CD4-positive, alpha-beta T cell treated with Interleukin-17A for 1 hour (primary cell): ENCODE measurements at places on chromosomes 11 and 22.

DNA sequence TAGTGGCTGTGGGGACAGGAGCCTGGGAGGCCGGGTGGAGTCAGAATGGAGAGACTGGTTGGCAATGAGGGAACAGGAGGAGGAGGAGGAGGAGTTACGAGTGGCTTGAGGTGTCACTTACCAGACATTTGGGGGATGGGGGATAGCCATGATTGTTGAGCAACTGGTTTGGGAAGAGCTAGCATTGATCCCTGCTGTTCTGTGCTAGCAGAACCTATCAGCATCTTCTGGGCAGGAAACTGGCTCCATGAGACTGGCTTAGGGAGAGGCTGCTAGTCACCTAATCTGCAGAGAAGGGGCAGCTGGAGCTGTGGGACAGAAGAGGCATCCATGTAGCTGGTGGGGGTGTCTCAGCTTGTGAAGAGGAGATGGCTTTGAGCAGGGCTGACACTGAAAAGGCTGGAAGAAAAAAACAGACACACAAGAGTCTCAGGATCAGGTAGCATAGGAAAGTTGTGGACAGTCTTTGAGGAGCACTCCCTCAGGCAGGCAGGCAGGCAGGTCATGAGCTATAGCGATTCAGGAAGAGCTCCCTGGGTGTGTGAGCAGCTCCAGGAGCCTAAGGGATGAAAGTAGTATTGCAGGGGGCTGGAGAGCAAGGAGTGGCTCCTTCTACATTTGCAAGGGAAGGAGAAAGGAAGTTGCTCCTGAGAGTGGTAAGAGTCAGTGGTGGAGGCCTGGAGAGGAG, 22.3 kb downstream of the PIK3IP1 start:
- no peak for DNase-seq

DNA sequence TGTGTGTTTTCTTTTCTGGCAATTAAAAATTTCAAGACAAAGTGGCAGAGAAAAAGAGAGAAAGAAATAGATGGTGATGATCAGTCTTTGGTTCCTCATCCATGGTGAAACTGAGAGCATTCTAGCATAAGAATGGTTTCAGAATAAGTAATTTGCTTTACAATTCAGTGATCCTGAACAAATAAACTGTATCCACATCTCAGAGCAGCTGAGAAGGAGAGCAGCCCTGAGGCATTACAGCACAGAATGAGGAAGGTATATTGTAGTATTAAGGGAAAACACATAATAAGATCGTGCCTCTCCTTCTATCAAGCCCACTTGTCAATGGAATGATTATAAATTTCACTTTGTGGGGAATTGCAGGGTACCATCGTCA, 17.4 kb downstream of the LUZP2 start:
- no peak for DNase-seq

DNA sequence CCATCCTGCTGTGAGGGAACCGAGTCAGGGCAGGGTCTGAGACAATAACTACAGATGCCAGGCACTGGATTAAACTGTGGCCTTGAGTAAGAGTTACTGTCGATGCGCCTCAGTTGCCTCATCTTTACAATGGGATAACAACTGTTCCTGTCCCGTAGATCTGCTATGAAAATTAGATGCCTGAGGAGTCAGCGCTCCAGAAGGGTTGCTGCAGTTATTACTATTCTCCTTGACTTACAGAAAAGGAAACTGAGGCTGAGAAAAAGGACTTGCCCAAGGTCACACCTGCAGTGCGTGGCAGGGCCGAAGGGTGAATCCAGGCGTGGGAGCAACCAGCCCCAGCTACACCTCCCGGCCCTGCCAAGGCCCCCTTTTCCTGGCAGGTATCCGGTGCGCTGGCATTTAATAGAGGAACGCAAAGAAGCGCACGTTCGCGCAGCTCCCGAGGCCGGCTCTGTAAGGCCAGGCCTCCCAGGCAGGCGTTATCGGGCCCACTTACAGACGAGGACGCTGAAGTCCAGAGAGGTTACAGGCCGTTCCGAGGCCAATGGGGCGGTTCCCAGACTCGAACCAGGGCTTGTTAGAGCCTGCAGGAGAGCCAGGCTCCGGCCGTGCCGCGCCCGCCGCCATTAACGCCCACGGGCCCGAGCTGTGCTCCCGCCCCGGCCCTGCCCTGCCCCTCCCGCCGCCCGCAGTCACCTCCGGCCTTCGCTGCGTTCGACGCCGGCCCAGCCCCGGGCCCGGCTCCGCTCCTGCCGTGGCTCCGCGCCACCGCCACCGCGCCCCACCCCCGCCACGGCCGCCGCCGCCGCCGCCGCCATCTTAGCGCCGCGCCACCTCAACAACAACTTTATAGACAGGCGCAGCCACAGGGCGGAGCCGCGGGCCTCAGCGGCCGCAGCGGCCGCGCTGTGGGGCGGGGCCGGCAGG, at the start of gene C11orf68:
C11orf68 (minus strand) TSS at position 852 of the 930 bp plus-strand sequence; CDS start at position 821, 31 bp downstream.
- DNase-seq: no peak

GRCh38 chr11:131762346-131763110, 392.1 kb downstream of the NTM start:
- no peak for DNase-seq

DNA sequence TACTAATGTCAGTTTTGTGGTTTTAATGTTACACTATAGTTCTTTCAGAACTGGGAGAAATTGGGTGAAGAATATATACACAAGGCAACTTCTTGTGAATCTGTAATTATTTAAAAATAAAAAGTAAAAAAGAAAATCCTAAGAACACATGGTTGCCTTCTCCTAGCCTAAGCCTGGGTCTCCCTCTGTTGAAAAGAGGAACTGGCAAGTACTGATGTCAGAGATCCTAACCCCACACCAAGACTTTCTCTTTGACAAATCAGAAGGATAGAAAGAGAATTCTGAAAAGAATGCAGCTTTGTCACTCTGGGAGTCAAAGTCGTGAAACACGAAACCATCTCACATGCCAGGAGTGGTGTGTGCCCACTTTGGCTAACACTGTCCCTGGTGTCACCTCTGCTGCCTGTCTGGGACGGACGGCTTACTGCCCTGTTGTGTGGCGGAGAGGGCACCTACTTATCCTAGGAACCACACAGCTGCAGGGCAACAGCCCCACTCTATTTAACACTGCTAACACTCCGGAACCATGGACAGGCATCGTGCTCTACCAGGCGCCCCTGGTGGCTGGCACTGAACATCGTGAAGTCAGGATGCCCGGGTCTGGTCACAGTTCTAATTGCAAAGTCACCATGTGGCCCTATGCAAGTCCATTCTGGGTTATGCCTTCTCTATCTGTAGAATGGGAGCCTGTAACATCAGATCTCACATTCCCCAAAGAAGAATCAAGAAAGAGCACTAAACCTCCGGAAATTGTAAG, 108.7 kb upstream of the CD82 start:
- no peak for DNase-seq

DNA sequence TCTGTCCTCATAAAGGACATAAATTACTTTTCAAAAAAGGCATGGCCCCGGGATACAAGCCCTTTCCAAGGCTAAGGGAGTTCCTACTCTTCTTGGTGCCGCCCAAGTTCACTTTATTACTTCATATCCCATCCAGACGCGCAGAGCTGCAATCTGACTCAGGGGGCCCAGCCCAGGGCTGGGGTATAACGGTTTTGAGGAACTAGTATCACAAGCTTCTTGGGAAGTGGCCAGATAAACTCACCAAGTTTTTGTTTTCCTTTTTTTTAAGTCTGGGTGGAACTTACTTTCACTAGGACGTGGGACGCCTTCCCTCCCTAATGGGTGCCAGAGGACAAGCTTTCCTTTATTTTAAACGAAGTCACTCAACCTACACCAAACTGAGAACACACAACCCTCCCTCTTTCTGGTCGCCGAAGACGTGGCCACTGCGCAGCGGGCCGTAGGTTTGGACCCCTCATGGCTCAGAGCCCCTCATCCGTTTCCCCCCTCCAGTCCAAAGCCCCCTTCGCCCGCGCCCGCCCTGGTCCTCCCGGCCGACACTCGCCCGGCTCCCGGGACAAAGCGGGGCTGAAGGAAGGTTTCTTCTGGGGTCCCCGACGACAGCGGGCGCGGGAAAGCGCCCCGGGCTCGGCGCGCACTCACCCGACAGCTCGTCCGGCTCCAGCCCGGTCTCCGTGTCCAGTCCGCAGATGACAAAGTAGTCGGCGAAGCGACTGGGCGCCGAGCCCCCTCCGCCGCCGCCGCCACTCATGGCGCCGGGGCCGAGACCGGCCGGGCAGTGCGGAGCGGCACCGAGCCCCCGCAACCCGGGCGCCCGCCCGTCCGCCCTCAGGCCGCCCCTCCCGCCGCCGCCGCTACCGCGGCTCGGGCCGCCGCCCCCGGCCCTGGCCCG, 587 bp downstream of the DENND5A start:
- DNase-seq: no peak

DNA sequence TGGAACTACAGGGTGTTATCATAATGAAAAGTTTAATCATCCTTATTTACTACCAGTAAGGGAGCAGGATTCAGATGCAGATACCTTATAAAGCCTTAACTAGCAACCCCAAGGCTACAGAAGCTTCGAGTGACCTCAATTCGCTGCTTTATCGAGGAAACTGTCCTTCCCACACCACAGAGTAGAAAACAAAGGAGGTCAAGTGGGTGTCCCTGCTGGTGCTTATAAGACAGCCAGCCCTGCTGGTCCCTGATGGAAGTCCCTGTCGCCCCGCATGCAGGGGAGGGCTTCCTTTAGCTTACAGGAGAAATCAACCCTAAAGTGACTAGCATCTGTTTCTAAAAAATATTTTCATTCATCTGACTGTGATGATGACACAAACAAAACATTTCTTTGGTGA, 7.3 kb downstream of the MN1 start:
- no peak for DNase-seq

DNA sequence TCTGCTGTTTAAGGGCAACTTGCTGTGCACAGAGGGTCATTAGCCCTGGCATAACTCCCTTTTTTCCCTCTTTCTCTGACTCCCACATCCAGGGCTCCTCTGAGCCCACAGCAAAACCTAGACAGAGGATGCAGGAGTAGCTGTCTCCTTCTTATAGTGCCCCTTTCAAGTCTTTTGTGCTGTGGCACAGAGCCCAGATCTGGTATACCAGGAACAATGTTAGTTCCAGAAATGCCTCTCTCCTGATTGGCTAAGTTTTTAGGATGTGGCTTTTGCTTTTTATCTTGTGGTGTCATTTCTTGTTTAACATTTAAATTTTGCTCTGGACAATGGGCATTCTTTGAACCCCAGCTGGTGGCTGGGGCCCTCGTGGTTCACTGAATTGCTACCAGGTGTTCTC, 25.6 kb upstream of the RRM1 start:
- DNase-seq: no peak

GRCh38 chr22:29867260-29867659, 15.7 kb upstream of the MTMR3 start:
- DNase-seq: no peak

DNA sequence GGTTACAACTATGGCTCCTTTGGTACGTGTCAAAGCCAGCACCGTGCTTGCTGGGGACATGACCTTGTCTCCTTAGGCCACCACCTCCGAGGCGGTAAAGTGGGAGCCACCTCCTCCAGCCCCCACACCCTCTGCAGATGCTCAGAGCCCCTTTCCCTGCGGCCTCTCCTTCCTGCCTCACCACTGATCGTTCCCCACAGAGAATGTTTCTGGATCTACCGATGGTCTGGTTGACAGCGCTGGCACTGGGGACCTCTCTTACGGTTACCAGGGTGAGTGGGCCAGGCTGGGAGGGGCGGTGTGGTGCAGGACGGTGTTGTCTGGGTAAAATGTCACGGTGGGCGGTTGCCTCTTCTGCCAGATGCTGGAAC, 8.9 kb downstream of the SIDT2 start:
- DNase-seq: no peak
